ENCODE measurements at places on chromosomes 7 and 10.

DNA sequence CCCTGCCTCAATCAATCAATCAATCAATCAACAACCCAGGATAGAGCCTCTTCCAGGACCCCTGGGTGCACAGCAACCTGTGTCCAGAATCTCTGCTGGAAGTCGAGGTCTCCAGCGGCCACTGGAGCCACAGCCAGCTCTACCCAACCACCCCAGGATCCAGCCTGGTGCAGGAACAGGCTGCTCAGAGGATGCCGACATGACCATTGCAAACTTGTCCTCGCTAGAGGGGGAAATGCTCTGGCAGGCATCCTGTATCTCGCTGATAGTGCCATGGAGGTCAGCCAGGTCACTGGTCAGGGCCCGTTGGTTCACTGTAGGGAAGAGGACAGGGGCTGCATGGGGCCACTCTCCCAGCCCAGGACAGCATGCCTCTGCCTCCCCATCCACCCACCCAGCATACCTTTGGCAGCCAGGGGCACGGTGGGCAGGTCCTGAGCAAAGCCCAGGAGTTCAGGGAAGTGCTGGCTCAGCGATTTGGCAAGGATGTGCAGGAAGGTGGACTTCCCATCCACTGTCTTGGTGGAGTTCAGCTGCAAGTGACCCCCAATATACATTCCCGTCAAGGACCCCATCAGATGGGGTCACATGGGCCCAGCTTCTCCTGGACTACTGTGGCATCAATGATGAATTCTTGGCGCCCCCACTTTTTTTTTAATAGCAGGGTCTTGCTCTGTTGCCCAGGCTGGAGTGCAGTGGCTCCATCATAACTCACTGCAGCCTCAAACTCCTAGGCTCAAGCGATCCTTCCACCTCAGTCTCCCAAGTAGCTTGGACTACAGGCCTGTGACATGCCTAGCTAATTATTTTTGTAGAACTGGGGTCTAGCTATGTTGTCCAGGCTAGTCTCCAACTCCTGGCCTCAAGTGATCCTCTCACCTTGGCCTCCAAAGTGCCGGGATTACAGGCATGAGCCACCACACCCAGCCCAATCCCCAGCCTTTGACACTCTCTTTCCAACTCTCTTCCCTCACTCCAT, 49.4 kb downstream of the GRID2IP start:
- DNase-seq, result no peak

DNA sequence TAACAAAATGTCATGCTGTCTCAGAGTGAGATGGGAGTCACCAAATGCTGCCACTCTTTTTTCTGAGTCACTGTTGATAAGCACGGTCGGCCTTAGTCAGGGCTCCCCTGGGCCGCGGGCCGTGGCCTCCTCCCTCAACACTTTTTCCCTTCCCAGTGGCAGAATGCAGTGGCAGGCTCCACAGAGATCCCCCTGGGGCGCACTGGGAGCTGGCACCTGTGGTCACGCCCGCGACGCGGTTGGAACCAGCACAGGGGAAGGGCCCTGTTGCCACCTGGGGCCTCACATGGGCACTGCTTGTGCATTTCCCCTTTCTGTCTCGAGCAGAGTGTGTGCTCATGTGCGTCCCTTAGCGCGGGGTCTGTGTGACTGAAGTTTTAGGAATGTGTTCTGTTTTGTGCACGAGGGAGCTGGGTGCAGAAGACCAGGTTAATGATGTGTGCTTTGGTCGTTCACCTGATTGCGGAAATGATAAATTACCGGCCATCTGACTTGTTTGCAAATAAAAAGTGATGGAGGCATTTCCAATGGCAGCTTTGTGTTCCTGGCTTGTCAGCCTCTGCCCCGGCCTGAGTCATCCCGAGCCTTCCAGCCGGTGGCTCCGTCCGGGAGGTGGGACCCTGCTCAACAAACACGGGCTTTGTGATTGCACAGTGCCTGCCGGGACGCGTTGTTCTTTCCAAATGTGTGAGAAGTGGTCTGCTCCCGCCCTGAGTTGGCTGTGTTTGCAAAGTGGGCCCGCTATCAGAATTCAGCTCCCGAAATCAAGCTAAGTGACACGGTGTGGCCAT, 100.7 kb downstream of the NKX6-2 start:
- no peak for DNase-seq

GRCh38 chr7:91922857-91923256, 17.8 kb upstream of the AKAP9 start:
- DNase-seq, result no peak

DNA sequence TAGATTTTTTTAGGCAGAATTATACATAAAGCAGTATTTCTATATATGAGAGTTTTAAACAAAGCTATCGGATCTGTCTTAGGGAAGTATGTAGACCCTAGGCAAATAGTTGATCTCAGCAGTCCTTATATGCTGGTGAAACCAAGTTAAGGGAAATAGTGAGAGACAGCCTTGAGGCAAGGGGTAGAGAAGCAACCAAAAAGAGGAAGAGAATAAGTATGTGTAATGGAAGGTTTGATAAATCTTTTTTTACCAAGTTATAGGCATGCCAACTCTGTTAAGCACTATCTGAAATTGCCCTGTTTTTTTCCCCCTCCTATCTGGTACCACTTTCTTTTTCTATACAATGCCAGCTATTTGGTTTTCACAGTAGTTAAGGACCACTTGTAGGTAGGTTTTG, 19.9 kb downstream of the SPAG6 start:
- no peak for DNase-seq

- no peak for DNase-seq
These were observed 85.3 kb downstream of the PIP4K2A start for GRCh38 chr10:22629126-22629525.

GRCh38 chr7:43458330-43459018, 124.4 kb upstream of the STK17A start:
- no peak for DNase-seq

- DNase-seq, result no peak
These were observed 13.1 kb downstream of the GNAT3 start for GRCh38 chr7:80498481-80499349.

DNA sequence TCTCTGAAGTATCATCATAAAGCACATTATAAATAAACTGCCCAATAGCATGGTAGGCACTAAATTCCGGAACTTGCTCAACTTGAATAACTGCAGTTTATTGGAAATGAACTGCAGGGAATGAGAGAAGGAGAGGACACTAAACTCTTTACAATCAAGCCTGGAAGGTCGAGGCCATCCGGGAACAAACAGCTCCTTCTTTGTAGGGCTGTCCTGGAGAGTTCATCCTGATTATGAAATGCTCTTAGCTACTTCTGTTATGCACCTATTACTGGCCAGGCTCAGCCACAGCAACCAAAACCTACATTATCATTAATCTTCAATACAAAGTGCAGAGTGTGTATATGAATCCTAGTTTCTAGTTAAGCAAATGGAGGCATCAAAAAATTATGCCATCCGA, 64.7 kb downstream of the PPP1R17 start:
- DNase-seq, result no peak

DNA sequence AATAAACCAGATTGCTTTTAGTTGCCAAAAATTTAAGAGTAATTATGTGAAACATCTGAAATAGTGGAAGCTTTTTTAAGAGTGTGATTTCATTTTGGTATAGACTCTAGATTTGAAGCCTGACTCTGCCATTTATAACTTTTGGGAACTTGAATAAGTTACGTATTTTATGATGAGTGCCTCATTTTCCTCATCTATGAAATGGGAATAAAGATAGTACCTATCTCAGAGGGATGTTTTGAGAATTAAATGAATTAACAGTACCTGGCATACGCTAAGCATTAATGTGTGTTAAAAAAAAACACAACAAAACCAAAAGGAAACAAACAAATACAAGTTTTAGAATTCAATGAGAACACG, 12.9 kb downstream of the PRKAR2B start:
- DNase-seq, result no peak

DNA sequence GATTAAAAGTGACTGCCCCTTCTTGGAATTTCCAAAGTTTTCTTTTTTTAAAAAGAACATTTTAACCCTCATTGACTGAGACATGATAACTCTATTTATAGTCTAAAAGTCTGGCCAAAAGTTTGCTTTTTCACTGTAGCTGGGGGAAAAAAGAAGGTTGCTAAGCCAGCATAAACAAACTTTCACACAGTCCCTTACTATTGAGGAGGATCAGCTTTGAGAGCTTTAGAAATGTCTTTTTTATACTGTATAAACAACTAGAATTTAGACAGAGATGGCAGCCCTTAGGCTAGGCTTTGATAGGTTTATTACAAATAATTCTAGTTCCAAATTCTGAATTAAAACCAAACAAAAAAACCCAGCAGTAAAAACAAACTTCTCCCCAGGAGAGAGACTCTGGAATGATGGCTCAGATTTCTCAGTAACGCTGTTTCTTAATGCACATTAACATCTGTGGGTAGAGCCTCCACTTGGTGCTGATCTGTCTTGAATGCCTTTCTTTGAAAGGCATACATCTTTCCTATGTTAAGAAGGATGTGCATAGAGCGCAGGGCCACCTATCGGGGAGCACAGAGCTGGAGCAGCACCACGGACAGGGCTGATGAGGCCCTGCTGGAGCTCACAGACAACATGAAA, 100.9 kb upstream of the PDLIM1 start:
- no peak for DNase-seq

- DNase-seq, result no peak
These were observed 182.9 kb downstream of the HTR7 start for GRCh38 chr10:90674928-90675327.

DNA sequence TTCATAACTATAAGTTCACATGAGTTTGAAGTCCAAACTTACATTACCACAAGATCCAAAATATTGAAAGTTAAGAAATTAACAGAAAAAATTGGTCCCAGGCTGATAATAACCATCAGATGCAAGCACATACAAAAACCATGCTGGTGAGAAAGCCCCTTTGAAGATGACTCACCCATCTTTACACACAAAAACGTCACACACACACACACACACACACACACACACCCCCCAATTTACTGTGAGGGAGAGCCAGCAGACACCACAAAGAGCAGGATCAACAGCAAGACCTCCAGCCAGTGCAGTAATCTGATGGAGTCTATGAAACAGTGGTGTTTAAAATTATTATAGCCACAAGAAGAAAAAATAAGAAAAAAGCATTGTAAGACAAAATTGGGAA, 50.1 kb upstream of the DRGX start:
- no peak for DNase-seq

DNA sequence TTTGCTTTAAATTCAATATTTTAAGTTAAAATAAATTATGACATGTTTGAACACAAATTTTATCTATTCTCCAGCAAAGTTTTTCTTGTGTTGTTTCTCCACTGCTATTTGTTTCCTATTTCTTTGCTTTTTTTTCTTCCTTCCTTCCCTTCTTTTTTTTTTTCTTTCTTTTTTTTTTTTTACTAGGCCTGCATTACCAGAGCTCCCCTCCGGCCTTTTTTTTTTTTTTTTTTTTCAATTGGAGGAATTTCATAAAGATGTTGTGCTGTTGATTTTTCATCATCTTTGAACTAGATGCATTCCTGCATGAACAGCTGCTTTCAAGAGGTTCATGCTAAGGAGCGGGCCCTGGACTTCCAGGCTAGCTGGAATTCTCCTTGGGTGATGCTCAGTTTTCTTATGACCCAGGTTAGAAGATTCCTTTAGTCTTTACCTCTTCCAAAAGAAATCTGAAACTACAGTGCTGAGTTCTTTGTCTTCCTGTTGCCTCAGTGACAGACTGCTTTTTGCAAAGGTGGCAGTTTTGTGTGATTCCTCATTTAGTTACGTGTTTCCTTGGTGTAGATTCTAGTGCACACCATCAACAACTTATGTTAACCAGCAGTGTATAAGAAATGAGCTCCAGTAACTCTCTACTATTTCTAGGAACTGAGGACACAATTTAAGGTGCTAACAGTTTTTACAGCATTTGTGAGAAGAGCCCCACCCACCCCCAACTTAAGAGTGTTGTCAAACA, 4.8 kb upstream of the CAMK1D start:
- no peak for DNase-seq

GRCh38 chr7:24926623-24927524, 53.1 kb downstream of the OSBPL3 start:
- DNase-seq, result no peak

GRCh38 chr10:78248651-78249464, 215.2 kb downstream of the RPS24 start:
- DNase-seq, result no peak

GRCh38 chr7:116356979-116357378, 142.6 kb upstream of the CAV2 start:
- no peak for DNase-seq

DNA sequence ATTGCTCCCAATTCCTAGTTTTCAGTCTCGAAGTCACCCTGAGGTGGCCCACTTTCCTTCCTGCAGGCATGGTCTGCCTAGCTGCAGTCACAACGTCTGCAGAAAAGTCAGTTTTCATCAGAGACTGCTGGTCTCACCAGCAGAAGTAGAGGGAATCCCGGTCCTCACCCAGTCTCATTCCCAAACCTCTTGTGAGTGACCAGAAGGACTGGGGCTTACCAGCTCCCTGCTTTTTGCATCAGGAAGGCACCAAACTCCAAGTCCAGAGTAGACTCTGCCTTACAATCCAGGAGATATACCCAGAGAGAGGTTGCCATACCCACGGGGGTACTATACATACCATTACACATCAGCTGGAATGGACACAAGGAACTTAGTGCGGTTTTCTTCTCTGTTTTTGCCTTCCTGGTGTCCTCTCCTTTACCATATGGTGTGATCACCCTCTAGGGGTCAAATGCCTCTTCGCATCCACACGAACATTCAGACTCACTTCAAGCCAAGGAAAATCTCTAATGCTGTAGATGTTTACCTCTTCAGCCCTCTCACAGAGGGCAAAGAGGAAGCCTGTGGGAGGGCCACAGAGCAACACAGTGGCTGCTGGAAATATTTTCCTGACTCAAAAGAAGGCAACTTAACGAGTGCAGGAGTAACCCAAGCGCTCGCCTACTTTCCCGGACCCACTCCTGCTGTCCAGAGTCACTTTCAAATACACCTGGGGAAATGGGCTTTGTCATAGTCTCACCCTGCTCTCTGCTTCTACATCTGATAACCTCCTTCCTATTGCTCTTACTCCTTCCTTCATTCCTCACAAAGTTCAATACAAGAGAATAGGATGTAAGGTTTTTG, 220.9 kb downstream of the C7orf25 start:
- DNase-seq, result no peak

- no peak for DNase-seq
These were observed 191.5 kb downstream of the CELF2 start for GRCh38 chr10:11208908-11209829.

- DNase-seq, result no peak
These were observed 30.5 kb downstream of the PLXNA4 start for GRCh38 chr7:132545756-132546155.

Measured in NCI-H1417 treated with DMSO at 0.1 percent for 48 hours (cell line).